ENCODE measurements at places on chromosomes 12 and 14.

DNA sequence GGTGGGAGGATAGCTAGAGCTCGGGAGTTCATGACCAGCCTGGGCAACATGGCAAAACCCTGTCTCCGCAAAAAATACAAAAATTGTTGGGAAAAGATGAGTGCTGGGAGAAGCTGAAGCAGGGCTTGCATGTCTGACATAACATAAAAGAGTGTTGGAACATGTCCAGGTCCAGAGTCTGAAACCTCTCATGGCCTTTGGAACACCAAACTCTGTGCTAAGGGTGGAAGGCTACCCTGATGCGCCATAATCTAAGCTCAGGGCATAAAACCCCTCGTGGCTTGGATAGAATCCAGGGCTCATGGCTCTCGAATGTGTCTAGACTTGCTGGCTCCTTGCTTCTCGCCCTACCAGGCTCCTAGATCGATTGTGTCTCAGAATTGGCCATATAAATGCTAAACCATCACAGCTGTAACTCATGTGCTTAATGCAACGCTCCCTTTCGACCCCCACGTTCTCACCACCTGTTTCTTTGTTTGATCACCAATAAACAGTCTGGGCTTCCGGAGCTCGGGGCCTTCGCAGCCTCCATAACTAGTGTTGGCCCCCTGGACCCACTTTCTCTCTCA is 6.7 kb upstream of the CLEC7A start:
- no peak for DNase-seq

- DNase-seq: no peak
Measured at GRCh38 chr14:55762595-55763232, 182.7 kb downstream of the KTN1 start.

GRCh38 chr12:1790444-1790843 is 29.9 kb upstream of the LRTM2 start:
- no peak for DNase-seq

DNA sequence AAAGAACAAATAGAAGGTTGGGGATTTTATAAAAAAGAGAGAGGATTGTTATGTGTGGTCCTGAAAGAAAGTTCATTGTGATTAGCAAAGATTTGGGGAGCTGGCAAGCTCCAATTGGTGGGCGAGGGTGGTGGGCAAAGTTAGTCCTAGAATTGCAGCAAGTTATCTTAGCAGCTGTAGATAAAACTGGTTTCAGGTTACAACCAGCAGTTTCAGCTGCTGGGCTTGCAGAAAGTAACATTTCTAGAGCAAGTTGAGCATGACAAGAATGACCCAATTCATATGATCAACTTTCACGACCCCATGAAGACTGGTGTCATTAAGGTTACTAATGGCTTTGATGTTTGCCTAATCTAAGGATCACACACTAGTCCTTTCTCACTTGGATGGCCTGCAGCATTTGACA is 177.9 kb upstream of the NUDT4 start:
- DNase-seq: no peak

DNA sequence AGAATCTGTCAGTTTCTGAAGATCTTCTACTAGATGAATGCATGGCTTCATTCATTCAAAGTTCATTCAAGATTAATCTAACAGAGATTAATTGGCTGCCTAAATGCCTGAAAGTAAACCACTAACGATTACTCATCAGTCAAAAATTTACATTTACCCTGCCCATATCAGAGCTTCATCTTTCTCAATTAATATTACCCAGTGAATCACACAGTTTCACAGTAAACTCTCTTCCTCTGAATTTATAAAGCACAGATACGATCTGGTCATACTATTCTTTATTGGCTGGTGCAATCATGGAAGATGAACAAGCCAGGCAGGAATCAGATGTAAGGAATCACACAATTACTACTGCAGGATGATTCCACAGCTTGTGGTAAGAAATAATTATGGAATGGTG is 377.7 kb downstream of the SLC16A7 start:
- DNase-seq: no peak

GRCh38 chr12:91189516-91189915 is 6.9 kb upstream of the DCN start:
- DNase-seq: no peak

- DNase-seq: no peak
Measured at GRCh38 chr14:58280954-58281787, 17.2 kb upstream of the ARID4A start.

DNA sequence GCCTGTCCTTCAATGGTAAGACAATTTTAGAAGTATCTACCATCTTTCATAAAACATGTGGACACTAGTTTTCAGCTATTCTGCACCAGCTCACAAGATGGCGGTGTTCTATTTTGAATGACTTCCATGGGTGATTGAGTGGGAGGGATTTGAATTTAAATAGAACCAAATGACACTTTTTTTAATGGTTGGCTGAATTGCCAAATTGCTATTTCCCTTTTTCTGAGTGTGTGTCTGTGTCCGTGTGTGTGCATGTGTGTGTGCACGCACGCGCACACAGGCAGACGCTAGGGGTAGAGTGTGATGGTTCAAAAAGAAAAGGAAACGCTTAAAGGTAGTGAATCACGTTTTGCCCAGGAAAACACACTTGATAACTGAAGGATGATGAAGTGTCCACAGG is 362.6 kb downstream of the DAD1 start:
- DNase-seq: no peak
